ENCODE measurements at places on chromosomes 4 and X.
A peak's percentile ranks its signal among the peaks of the same experiment; 100 is the strongest.

- DNase-seq, result no peak
Observed at GRCh38 chrX:107743995-107744394, 31.6 kb downstream of the TSC22D3 start.

DNA sequence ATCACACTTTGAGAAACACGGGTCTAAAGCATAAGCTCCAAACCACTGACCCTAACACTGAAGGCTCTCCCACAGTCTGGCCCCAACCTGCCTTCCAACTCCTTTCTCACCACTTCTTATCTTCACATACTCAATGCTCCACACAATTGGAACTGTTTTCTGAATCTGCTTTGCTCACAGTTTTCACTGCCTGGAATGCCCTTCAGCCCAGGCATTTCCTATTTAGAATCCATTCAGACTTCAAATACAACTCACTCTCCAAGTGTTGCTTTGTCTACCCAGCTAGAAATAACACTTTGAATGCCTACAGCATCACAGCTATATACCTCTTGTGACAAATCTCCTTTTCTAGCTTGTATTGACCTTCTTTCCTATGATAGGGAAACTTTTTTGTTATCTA lies 10.2 kb downstream of the OTUD4 start:
- no peak for DNase-seq

DNA sequence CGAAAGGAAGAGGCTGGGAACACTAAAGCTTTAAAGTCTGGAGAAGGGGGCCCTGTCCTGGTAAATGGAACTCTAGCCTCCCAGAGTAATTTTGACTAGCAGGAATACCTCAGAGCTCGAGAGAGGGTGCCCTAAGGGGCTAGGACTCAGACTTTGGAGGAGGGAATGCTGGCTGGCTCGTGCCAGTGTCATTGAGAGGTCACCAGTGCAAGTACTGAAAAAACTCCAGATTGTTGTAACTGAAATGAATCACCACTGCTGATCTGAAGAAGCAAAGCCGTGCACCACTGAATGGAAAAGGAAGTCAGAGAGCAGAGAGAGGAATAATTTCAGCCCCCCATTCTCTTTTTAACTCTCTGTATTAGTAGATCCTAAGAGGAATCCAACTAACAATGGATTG lies 690.2 kb downstream of the FAT4 start:
- no peak for DNase-seq

DNA sequence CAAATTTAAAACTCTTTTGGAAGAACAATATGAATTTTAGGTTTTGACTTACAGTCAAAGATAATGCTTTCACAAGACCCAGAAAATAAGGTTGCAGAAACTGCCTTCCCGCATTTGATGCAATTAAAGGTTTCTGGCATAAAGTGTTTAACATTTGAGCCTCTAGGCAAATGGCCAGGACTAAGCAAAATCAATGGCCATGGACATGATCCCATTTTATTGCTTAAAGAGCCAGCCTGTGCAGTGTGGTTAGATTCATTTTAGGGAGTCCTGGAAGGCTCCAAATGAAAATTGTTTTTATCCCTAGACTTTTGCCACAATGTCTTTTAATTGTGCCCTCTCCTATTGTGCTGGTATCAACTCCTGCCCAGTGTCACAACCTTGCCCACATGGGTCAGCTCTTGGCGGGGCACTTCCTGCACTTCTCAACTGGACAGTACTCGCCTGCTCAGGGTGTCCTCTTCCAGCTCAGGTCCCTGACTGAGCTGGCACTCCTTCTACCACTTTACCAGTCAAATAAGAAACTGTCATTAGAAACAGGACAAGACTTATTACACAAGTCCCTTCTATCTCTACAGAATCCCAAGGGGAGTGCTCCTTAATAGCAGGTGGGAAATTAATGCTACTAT lies 208.4 kb upstream of the NPY2R start:
- DNase-seq, result no peak

DNA sequence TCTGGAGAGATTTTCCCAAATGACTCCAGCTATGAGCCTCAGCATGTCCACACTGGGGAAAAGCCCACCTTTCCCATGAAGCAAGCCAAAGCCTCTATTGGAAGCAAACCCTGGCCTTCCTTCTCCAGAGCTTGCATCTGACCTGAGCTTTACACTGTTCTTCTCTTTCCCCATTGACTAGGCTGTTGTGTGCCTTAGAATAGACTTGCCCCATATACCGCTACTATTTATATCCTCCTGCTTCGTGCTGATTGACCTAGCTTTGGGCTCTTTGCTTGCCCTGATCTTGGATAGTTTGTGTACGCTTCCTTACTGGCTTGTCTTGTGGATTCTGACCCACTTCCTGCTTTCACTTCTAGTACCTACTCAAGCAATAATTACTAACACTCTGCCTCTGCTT lies 30.9 kb downstream of the FAM9B start:
- DNase-seq, result no peak

- no peak for DNase-seq
Observed at GRCh38 chr4:80980239-80980638, 50.3 kb upstream of the BMP3 start.

DNA sequence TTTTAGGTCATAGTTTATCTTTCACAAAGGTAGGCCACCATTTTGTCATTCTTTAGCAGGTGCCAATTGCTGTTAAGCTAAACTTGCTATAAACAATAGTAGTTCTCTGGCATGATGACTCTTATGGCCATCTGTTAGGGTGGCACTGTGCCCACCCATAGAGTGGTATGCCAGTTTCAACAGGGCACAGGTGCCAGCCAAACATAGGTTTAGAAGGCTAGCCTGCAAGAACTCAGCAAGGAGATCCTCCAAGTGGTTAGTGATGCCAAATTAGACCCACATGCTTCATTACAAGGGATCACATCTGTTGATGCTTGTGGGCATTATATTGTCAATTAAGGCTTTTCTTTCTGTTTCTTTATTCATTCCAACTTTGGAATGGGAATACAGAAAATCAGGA lies 204.5 kb downstream of the FMR1NB start:
- no peak for DNase-seq

GRCh38 chr4:145048817-145049216 lies 49.2 kb downstream of the ANAPC10 start:
- no peak for DNase-seq

GRCh38 chr4:151567056-151567455 lies 158.1 kb downstream of the FHIP1A start:
- no peak for DNase-seq

GRCh38 chr4:101594588-101594987 lies 195.9 kb upstream of the BANK1 start:
- no peak for DNase-seq

DNA sequence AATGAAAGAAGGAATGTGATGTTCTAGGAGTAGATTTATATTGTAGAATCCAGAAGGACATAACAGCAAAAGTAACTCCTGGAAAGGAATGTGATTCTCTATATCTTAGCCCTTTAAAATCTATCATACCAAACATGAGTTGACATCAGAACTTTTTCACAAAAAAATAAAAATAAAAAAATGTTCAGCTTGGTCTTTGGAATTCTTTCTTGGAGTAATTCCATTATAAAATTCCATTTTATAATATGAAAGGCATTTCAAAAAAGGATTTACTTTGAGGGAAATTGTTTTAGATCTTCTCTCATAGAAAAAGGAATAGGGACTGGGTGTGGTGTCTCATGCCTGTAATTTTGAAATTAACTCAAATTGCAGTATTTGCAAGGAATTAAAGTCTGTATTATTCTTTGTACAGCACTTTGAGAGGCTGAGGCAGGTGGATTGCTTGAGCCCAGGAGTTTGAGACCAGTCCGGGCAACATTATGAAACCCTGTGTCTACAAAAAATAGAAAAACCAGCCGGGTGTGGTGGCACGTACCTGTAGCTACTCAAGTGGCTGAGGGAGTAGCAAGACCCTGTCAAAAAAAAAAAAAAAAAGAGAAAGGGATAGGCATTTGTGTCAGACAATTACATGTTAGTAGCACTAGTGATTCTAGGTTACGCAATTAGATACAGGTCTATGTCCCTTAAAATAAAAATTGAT lies 134.9 kb downstream of the SLC4A4 start:
- no peak for DNase-seq

DNA sequence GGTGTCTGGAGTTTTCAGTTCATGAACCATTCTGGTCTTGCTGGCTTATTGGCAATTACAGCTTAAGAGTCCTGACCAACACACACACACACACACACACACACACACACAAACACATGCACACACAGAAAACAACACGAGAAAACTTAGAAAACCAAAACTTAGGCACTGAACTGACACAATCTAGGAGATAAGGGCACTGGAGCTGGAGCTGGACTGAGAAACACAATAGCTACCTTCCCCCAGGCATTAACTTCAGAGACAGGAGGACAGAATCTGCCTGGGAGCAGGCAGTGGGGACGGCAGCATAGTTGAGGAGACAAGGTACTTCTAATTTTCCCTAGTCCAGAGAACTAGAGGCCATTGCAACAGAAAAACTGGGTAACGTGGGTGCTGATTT lies 62.3 kb downstream of the LNX1 start:
- no peak for DNase-seq

DNA sequence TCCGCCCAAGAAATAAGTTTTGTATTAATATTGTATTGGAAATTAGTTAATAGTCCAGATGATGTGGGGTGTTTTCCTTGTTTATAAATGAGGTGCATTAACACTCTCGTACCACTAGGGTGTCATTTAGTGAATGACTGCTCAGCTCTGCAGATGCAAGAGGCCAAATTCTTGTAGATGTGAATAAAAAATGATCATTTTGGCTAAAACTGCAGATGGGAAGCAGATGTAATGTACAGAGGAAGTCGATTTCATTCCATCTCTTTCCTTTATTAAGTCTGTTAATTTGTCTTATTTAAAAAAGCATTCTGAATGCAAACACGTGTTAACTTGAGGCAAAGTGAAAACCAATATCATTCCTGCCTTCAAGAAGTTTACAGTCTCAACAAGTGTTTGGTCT lies 108.1 kb downstream of the DHX15 start:
- DNase-seq, result no peak

- no peak for DNase-seq
Observed at GRCh38 chr4:30719454-30720020, 632 bp upstream of the PCDH7 start.

- no peak for DNase-seq
Observed at GRCh38 chr4:119647558-119647957, 19.0 kb upstream of the PDE5A start.

- DNase-seq, result no peak
Observed at GRCh38 chrX:50813843-50814661, at the start of gene SHROOM4. Gene SHROOM4 (minus strand): TSS chrX:50814194. CDS start chrX:50814018, 176 bp downstream.

- DNase-seq, result peak; percentile 35
Observed at GRCh38 chrX:24647257-24648058, at the start of gene PCYT1B. Gene PCYT1B (minus strand): TSS chrX:24647347. CDS start chrX:24647105, 242 bp downstream.

- no peak for DNase-seq
Observed at GRCh38 chr4:147351083-147351787, 129.7 kb upstream of the EDNRA start.

GRCh38 chrX:17854531-17854930 lies 6.6 kb downstream of the RAI2 start:
- no peak for DNase-seq

- DNase-seq, result no peak
Observed at GRCh38 chrX:16606142-16606720, 43.7 kb upstream of the S100G start.

GRCh38 chrX:103157496-103158316 lies 57.2 kb upstream of the BEX4 start:
- no peak for DNase-seq

DNA sequence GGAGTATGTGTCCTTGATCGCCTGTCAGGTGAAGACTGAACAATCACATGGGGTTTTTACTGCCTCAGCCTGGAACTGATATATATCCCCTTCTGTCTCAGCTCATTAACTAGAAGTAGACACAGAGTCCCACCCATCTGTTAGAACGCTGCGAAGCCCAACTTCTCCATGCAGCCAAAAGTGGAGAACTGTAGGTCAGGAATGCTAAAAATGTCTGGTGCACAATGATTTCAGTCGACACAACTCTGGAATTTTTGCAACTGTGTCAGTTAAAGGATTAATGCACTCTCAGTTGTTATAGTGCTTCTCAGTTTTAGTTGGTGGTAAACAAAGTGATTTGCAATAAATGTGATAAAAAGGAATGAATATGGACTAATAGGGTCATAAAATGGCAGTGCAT lies 287.2 kb downstream of the INPP4B start:
- DNase-seq, result no peak

DNA sequence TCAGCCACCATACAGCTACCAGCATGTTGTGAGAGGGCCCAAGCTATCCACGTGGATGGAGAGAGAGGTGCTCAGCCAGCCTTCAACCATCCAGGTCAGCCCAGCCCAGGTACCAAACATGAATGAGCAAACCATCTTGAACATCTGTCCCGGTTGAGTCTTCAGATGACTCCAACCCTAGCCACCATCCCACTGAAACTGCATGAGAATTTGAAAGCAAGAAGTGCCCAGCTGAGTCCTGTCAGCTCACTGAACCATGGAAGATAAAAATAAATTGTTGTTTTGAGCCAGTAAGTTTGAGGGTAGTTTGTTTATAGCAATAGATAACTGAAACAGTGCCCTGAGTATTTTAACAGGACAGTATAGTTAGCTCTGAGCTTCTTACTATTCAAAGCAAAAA lies 7.3 kb upstream of the SEL1L3 start:
- DNase-seq, result no peak

DNA sequence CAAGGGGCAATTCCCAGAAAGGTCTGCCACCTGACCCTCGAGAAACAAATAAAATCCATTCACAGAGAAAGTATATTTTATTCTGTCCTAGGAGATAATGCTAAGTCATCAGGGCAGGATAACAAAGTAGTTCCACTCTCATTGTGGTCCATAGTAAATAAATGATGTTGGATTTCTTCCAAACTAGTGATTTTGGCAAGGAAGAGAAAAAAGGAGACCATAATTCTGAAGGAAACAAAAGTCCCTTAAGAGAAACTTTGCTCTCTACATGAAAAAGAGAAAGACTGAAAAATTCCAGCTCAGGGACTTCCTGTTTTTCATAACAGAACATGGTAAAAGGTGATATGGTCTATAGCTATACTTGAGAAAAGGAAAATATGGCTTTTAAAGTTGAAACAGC lies 71.5 kb upstream of the DDX60 start:
- DNase-seq, result no peak

DNA sequence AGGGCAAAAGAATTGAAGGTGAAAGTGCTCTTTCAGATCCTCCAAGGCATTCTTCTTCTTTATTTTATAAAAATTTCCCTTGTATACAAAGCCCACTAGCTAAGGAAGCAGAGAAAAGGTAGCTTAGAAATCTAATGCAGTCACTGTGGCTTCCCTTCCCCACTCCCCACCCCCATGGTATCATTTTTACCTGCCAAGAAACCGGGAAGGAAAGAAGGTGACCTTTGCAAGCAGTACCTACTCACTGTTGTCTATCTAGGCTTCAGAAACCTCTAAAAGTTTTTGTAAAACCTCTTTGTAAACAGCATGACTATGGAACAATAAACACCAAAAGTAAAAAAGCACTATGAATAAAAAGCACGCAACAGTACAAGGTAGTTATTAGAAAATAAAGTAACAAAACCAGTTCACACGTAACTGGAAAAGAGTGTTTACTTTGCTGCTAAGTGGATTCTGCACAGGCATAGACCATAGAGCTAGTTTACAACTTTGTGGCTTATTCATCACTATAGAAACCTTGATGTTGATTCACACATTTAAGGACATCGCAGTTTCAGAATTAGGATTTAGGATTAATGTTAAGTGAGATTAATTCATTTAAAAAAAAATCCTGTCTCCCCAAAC lies 109.6 kb upstream of the FTHL17 start:
- no peak for DNase-seq
